Spinal cord (tissue), 10 donors: ENCODE measurements at places on chromosomes 16 and 17.

GRCh38 chr17:8140065-8141029 lies 11.9 kb downstream of the PER1 start:
- no peak for DNase-seq

DNA sequence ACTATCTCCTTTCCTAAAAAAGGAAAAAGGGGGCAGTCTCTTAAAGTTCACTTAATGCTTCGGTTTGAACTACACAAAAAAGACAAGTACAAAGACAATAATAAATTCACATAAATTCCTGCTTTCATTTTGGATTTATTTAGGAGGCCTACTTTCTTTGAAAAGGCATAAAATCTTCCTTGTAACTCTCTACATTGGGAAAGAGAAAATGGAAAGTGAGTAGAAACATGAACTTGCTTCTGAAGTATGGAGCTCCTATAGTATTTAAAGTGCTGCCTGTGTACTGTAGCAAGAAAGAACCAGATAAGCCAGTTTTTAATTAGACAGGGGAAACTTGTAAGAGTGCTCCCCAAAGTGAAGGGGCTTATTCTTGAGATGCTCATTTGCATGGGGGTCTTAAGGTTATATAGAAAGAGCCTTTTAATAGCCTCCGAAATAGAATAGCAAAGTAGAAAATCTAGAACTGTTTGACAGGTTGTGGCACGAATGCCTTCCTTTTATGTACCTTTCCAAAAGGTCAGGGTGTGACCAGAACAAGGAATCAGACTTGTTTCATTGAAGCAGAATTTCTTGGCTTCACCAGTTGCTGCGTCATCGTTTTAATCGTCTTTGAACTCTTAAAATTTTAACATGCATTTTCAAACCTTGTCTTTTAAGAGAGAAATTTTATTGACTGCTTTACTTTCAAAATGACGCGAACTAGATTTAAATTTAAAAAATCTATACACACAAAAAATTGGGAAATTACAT lies 12.9 kb downstream of the GAN start:
- DNase-seq: no peak

GRCh38 chr16:86697715-86698114 lies 119.4 kb downstream of the FOXL1 start:
- DNase-seq: no peak

- DNase-seq: no peak
Observed at GRCh38 chr17:20955427-20956323, 87.1 kb downstream of the USP22 start.

DNA sequence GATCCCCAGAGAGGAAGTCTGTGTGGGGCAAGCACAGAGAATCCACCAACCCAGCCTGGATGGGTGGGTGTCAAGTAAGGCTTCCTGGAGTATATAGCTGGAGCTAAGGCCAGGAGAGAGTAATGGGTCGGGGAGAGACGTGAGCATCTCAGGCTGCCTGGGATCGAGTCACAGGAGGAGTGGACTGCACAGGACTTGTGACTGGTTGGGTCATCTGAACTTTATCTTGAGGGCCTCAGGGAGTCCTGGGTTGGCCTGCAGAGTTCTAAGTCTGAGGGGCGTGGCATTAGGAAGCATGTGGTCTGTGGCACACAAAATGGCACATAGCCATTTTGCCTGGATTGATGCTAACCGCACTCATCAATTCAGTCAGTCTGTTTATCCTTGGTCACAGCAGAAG lies 1.5 kb downstream of the PLA2G15 start:
- DNase-seq: no peak

DNA sequence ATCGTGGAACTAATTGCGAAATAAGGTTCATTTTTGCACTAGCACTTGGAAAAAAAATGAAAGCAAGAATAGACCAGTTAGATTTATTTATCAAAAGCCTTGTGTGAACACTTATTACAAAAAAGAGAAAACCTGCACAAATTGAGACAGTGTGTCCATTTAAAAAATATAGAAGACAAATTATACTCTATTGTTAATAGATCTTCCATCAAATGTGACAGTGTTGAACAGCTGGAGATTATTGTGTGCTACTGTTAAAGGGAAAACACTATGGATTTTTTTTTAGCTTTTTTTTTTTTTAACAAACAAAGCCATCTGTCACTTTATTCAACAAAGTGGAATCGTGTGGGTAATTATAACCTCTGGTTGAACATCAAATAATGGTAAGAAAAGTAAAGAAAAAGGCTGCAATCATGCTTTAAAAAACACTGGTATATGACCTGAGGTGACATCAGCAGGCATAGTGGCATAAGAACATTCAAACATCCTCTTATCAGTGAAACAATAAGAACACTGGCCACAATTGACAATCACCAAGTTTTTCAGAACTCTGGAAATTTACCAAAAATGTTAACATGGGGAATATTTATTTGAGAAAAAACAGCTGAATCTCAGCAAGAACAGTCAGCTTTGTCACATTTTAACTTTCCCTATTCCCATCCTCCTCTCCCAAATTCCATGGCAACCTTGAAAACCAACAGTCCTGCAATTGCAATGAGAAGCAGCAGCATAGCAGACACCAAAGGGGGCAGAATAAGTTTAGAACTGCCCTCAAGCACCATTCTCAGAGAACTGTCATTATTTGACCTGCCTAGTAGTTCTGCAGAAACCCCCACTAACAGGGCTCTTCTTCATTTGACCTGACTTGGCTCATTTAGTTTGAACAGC lies 442.3 kb upstream of the MON1B start:
- no peak for DNase-seq

GRCh38 chr16:57840833-57841232 lies 38.5 kb upstream of the KIFC3 start:
- no peak for DNase-seq

DNA sequence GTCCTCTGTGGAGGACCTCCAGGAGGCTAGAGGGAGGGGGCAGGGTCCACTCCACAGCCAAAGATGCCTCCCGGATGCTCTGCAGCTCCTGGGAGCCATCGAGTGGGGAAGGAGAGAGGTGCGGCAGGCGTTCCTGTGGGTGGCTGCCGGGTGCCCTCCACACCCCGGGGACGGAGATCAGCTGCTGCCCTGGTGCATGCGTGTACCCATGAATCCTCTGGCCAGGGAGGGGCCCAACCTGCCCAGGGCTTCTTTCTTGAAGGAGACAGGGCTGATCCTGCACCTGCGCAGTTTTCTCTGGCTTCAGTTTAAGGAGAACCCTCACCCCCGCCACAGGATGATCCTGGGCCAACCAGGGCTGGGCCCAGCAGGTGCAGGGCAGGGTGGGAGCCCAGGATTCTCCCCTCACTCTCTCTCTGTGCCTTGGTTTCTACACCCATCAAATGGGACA lies 33.5 kb upstream of the DOC2B start:
- DNase-seq: no peak

DNA sequence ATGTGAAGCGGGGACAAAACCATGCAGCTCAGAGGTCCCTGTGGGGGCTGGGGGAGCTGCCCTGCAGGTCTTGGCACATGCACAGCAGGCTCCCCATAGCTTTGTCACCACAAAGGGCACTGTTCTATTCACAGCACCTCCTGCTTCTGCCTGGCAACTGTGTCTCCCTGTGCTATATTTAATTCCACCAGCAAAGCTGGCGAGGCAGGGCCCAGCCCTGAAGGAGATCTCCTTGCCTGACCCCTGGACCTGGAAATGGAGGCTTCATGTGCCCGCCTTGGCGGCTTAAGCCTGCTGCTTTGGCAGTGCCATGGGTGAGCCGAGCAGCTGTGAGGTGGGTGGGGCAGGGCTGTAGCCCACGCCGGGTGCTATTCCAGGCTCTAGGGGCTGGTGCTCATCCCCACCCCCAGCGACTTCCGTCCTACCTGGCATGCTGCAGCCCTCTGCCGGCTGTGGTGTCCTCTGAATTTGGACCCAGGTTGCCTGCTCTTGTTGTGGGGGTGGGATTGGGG lies 6.8 kb downstream of the LDHD start:
- DNase-seq: no peak

DNA sequence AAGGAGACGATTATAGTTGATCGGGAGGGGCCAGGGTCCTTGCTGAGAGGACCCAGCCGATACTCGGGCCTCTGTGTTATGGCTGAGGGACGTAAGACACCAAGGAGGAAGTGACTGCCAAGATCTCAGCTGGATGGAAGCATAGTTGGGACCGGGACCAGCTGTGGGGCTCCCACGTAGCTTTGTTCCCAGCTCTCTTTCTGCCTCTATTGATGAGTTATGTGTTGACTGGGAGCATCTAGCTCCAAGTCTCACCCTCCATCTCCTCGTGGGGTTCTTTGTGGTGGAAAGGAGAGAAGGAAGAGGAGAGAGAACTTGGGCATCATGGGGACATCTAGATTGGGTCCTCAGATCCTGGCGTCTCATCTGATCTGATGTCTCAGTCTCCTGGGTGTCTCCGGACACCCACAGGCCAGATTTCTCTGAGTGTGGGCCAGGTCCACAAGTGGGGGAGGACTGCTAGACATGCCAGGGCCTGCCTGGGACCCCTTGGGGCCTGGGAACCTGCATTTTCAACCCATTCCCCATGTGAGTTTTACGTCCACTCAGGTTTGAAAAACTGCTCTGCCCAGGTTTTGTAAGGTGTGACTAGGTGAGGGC lies 1.0 kb downstream of the MGRN1 start:
- no peak for DNase-seq

- no peak for DNase-seq
Observed at GRCh38 chr17:75874323-75875181, 3.8 kb downstream of the TRIM47 start.

DNA sequence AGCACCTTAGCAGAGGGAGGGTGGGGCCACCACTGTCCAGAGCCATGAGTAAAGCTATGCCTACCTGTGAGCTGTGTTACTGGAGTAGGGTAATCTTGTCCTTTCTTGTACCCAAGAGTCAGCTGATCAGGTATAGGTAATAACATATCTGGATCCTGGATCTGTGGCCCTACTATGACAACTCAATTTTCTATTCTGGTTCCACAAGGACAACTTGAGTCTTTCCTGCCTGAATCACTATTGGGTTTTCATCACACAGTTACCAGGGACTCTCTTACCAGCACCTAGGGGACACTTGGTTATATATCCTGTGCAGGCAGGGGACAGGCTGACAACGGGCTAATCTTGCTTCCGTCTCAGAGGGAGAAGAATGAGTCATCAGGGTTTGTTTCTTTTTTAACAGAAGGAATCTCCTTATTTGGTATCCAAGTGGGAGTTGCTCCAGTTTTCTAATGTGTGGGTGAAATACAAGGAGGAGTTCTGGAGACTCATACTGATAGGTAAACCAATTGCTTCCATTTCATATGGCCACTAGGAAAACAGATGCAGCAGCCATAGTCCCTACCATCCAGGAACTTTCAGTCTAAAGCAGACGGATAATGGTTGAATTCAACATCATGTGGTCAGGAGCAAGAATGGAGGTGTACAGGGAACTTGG lies 6.8 kb downstream of the ZNF267 start:
- DNase-seq: no peak

GRCh38 chr17:58085039-58085715 lies 2.0 kb downstream of the DYNLL2 start:
- no peak for DNase-seq

GRCh38 chr17:1119924-1120323 lies 59.9 kb downstream of the ABR start:
- no peak for DNase-seq

GRCh38 chr17:58325976-58326468 lies 2.6 kb downstream of the TSPOAP1 start:
- peak; percentile 18 for DNase-seq

- no peak for DNase-seq
Observed at GRCh38 chr16:11481987-11482386, 104.7 kb downstream of the LITAF start.

- no peak for DNase-seq
Observed at GRCh38 chr17:28548417-28549130, 3.9 kb downstream of the UNC119 start.

DNA sequence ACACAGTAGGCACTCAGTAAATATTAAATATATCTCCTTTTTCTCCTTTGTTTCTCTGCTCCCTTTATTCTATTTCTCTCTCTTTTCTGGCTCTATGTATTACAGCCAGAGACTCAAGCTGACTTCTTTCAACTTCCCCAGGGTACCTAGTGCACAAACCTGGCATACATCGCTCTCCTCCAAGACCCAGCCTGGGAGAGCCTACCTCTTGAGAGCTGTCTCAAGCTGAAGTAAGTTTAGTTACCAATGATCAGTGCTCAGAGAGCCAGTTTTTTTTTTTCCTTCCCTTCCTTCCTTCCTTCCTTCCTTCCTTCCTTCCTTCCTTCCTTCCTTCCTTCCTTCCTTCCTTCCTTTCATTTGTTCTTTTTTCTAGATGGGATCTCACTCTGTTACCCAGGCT lies 19.8 kb downstream of the TMEM98 start:
- no peak for DNase-seq

DNA sequence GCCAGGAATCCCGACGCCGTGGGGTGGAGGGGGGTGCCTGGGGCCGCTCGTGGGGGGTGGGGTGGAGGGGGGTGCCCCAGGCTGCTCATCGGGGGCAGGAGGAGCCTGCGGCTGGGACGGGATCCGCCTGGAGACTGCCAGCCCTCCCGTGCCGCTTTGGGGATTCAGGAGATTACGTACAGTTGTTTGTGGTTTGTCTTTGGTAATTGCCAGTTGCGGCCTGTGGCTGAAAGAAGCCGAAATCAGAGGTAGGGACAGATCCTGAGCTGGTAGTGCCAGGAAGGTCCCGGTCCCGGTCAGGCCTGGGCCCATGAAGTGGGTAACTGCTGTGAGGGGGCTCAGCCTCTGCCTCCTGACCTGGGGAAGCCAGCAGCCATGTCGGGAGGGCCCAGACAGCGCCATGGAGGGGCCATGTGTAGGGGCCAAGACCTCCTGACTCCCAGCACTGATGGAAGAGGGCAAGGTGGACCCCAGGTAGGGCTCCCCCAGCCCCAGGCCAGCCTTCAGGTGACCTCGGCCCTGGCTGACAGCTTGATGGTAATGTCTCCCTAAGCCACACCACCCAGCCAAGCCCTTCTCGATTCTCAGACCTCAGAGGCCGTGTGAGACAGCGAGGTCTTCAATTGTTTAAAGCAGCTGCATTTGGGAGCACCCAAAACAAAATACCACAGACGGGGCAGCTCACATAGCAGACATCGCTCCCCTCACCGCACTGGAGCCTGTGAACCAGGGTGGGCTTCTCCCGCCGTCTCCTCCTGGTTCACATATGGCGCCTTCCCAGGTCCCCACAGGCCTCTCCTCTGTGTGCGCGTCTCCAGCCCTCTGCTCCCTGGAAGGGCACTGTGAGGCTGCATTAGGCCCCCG lies 34.9 kb upstream of the SSTR5 start:
- no peak for DNase-seq

DNA sequence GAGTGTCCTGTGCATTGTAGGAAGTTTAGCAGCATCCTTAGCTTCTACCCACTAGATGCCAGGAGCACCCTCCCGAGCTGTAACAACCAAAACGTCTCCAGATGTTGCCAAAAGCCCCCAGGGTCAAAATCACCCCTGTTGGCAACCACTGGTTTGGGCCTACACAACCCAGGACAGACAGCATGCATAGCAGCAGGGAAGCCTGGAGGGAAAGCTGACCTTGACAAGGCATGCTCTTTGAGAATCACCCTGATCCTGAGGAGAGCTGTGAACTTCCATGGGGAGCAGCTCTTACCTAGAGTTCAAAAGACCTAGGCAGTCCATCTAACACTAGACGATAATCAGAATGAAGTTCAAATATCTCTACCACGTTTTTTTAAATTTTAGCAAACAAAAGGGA lies 9.2 kb downstream of the SKAP1 start:
- no peak for DNase-seq

GRCh38 chr16:75007443-75007842 lies 8.6 kb downstream of the ZNRF1 start:
- no peak for DNase-seq
